Thoracic aorta (tissue), 2 donors: ENCODE measurements at places on chromosomes 7 and 10. TPM values are rescaled to one million over a fixed set of nuclear protein-coding genes. Genes with fewer than 3 reads are reported as not detected.

GRCh38 chr7:64882341-64883112 is 20.5 kb upstream of the ZNF273 start:
- no peak for DNase-seq
- H3K27me3 ChIP-seq: no peaks in the 10 kb centered on the region
- H3K4me3 ChIP-seq: peak overlapping the region; percentile 78
- H3K4me1 ChIP-seq: no peaks in the 10 kb centered on the region
- H3K36me3 ChIP-seq: no peaks in the 10 kb centered on the region
- H3K27ac ChIP-seq: no peak overlapping the region

GRCh38 chr7:38211940-38212339 is 33.9 kb downstream of the STARD3NL start:
- H3K36me3 ChIP-seq: peaks cover 13% of the 10 kb centered on the region
- DNase-seq: no peak
- no peak overlapping the region for H3K27ac ChIP-seq
- no peaks in the 10 kb centered on the region for H3K27me3 ChIP-seq

- peak overlapping the region; percentile 71 for H3K4me3 ChIP-seq
- peaks cover 8% of the 10 kb centered on the region for H3K4me1 ChIP-seq
- no peak overlapping the region for H3K27ac ChIP-seq
- peaks cover 6% of the 10 kb centered on the region for H3K27me3 ChIP-seq
- no peaks in the 10 kb centered on the region for H3K36me3 ChIP-seq
Observed at GRCh38 chr10:117175215-117175900, 21.9 kb upstream of the KCNK18 start.

- H3K4me1 ChIP-seq: no peaks in the 10 kb centered on the region
- no peak for DNase-seq
- H3K27me3 ChIP-seq: no peaks in the 10 kb centered on the region
- no peak overlapping the region for H3K27ac ChIP-seq
- H3K4me3 ChIP-seq: peak overlapping the region; percentile 11
Observed at GRCh38 chr10:64112701-64113355, 591.6 kb downstream of the REEP3 start.

- no peaks in the 10 kb centered on the region for H3K27me3 ChIP-seq
- peak overlapping the region; percentile 1 for H3K27ac ChIP-seq
- peaks cover 54% of the 10 kb centered on the region for H3K4me1 ChIP-seq
- H3K4me3 ChIP-seq: no peak overlapping the region
- H3K36me3 ChIP-seq: peaks cover 98% of the 10 kb centered on the region
Observed at GRCh38 chr10:6229746-6230145, 27.0 kb downstream of the PFKFB3 start.

GRCh38 chr10:9510626-9511025 is 1456.1 kb downstream of the GATA3 start:
- no peaks in the 10 kb centered on the region for H3K36me3 ChIP-seq
- no peak for DNase-seq
- no peak overlapping the region for H3K27ac ChIP-seq

The DOCK1 gene
- 52.9 TPM for total RNA-seq

DNA sequence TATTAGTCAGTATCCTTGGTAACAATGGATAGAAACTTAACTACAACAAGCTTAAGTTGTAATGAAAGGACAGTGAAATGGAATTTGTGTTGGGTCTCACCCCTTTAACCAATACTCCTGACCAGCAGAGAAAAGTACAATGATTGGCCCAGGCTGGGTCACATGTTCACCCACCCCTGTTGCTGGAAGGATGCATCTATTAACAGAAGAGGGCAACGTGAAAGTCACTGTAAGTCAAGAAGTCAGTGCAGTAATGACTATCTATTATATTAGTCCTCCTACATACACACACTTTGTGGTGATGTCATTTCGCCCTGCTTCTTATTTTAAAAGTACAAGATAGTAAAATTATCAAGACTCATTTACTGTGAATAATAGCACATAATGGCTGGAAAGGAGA is 16.2 kb downstream of the PNLIPRP2 start:
- H3K4me1 ChIP-seq: no peaks in the 10 kb centered on the region
- no peaks in the 10 kb centered on the region for H3K36me3 ChIP-seq
- H3K4me3 ChIP-seq: no peak overlapping the region
- H3K27ac ChIP-seq: no peak overlapping the region
- DNase-seq: no peak

- no peak overlapping the region for H3K4me3 ChIP-seq
- H3K27me3 ChIP-seq: no peaks in the 10 kb centered on the region
- no peaks in the 10 kb centered on the region for H3K4me1 ChIP-seq
- no peak overlapping the region for H3K27ac ChIP-seq
- no peak for DNase-seq
Observed at GRCh38 chr7:20464891-20465290, 134.2 kb downstream of the ITGB8 start.

DNA sequence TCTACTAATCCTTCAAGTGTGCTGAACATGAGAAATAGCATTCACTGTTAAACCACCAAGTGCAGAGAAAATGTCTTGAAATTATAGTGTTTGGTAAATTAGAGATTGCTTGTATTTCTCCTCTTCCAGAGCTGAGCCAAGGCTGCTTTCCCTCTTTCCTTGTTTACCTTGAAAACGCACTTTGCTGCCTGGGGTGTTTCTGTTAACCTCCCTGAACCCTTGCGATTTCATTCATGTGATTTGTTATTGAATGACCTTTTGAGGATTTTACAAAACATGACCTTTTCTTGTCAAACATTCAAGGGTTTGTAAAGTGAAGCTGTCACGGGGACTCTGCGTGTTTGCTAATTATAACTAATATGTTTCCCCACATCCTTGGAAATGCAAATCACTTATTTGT is 169.4 kb downstream of the LRMDA start:
- no peak overlapping the region for H3K4me3 ChIP-seq
- no peak for DNase-seq
- no peaks in the 10 kb centered on the region for H3K4me1 ChIP-seq

The SPDYE16 gene
- 1.4 TPM for total RNA-seq
